ENCODE measurements at places on chromosomes 2 and 18. TPM values are rescaled to one million over a fixed set of nuclear protein-coding genes. Genes with fewer than 3 reads are reported as not detected.

The MLPH gene
- total RNA-seq = 22.5 TPM

The DAPL1 gene
- total RNA-seq = not detected

The PSD4 gene
- total RNA-seq = 8.9 TPM

The RAB27B gene
- total RNA-seq = 1.9 TPM

The PRKRA gene
- 50.1 TPM for total RNA-seq

The MC5R gene
- not detected for total RNA-seq

The SLC25A12 gene
- total RNA-seq = 18.7 TPM

The HOXD1 gene
- not detected for total RNA-seq

The COBLL1 gene
- 8.9 TPM for total RNA-seq

The SPAG16 gene
- total RNA-seq = 20.7 TPM

The CTNNA2 gene
- total RNA-seq = not detected

The SERPINB3 gene
- total RNA-seq = not detected

The SERPINB10 gene
- not detected for total RNA-seq

The RASGRP3 gene
- 2.1 TPM for total RNA-seq

The DYNAP gene
- total RNA-seq = not detected

The NEU2 gene
- not detected for total RNA-seq

The CNGA3 gene
- total RNA-seq = not detected

The IL36A gene
- total RNA-seq = not detected

The IHH gene
- 0.18 TPM for total RNA-seq

The MYL1 gene
- not detected for total RNA-seq

The DNAJC5G gene
- not detected for total RNA-seq

The SCG2 gene
- 132 TPM for total RNA-seq

The CNDP1 gene
- total RNA-seq = not detected

The ANAPC1 gene
- total RNA-seq = 33.5 TPM

The NOP58 gene
- 40.2 TPM for total RNA-seq

The IL18RAP gene
- total RNA-seq = not detected

The GCKR gene
- total RNA-seq = not detected
